Stimulated activated CD4-positive, alpha-beta T cell treated with anti-CD3 and anti-CD28 coated beads, Interleukin-15, amount 100 ng/mL, for 1 hour (primary cell): ENCODE measurements at places on chromosomes 16 and 17.

GRCh38 chr17:42065201-42065600 is 14.8 kb upstream of the C17orf113 start:
- DNase-seq = no peak

GRCh38 chr16:57574086-57574485 is 31.6 kb downstream of the ADGRG5 start:
- no peak for DNase-seq

GRCh38 chr17:73850426-73850825 is 206.2 kb upstream of the SDK2 start:
- no peak for DNase-seq

DNA sequence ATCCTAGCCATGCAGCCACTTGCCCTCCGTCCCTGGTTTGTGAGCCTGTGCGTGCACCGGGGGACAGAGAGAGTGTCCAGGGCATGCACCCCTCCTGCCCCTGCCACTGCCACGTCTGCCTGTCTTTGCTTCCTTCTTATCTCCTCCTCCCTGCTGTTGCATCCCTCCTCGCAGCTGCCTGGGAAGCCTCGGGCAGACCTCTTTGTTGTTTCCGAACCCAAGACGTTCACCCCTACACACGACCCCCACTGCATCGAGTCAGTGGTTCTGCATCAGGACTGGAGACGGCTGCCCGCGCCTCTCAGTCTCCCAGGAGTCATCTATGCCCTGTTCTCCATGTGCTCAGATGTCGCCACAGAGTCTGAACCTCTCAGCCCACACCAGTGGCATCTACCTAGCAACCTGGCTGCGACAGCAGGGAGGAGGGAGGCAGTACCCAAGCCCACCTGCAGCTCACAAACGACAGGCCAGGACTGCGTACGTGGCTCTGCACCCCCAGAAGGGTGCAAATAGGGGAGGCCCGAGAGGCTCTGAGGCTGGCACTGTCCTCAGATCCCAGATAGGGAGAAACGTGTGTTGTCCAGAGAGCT is 5.2 kb downstream of the TIMP2 start:
- no peak for DNase-seq

DNA sequence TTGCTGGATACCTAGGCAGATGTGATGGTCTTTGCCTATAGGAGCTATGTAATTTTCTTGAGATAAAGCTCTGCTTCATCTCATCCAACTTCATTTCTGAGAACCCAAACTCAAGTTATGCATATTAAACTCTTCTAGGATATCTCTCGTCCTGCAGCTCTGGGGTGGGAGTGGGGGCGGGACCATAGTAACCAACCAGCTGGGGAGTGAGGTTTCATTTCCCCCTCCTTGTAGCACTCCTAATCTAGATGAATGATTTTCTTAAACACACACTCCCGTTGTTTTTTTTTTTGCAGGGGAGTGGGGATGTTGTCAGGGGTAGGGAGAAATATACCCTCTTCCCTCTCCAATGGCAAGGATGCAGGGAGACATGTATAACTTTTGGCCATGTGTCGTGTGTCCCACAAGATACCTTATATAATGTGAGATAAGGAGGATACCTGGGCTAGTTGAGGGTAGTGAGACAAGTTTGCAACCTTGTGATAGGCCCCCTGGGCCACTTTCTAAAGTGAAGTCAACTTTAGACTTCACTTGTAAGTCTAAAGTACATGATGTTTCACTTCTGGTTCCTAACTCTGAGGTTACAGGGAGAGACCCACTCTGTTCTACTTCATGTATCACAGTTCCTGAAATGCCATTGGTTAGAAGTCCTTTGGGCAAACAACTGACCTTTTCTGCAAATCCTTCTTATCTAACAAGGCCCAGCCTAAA is 10.5 kb upstream of the HEATR6 start:
- DNase-seq = no peak
